ENCODE measurements at places on chromosomes 2 and 18.

DNA sequence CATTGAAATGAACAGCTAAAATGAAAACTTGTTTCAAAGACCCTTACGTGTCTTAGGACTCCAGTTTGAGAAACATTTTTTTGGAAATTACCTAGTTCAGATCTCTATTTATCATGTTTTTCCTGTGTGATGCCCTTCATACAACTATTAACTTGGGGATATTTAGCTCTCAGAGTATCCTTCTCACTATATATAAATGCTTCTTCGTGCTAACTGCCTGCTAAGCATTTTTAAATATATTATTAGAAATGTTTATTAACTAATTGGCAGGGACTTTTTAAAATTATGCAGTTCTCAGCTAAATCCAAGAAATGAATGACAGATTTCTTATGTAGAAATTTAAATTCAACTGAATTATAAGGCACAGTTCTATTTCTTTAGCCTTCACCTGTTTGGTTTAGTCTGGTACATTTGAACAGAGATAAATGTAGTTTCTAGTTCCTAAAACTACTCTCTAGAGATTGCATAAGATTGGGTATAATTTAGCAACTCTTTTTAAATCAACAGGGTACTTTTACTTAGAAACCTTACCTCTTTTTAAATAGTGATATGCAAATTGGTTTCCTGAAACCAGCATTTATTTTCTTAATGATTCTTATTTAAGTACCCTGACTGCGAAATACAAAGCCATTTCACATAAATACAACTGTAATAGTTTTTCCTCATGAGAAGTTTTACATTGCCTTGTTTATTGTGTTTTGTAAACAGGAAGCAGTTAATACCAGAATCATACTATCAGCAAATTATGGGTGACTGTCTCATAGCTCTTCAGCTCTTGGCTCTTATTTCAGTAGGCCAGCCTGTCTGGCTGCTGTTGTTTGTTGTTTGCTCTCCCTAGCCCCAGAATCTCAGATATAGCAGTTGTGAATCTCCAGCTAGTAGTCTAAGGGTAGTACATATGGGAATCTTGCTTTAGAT, 140.7 kb downstream of the PTRHD1 start:
- DNase-seq: no peak

DNA sequence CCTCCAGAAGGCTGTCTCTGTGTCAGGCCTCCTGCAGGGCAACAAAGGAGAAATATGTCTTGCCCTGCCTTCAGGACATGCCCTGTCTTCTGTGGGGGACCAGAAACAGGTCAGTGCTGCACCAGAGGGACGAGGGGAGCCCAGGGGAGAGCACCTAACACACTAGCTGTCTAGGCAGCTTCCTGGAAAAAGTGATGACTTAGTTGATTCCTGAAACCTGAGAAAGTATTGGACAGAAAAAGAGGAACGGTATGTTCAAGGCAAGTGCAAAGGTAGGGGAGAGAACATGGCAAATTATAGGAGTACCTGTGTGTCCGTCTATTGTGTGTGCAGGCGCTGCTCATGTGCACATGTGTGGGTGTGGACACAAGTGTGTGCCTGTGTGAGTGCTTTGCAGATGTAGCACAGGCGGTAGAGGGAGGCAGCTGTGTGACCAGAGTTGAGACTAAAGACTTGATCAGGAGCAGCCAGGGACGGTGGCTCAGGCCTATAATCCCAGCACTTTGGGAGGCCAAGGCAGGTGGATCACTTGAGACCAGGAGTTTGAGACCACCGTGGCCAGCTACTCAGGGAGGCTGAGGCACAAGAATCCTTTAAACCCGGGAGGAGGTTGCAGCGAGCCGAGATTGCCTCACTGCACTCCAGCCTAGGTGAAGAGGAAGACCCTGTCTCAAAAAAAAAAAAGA, 119.5 kb downstream of the GYPC start:
- no peak for DNase-seq

- no peak for DNase-seq
These were observed 49.1 kb upstream of the SLC14A2 start for GRCh38 chr18:45566025-45566740.

- DNase-seq: no peak
These were observed 266.8 kb downstream of the ALPK2 start for GRCh38 chr18:58362027-58362575.

DNA sequence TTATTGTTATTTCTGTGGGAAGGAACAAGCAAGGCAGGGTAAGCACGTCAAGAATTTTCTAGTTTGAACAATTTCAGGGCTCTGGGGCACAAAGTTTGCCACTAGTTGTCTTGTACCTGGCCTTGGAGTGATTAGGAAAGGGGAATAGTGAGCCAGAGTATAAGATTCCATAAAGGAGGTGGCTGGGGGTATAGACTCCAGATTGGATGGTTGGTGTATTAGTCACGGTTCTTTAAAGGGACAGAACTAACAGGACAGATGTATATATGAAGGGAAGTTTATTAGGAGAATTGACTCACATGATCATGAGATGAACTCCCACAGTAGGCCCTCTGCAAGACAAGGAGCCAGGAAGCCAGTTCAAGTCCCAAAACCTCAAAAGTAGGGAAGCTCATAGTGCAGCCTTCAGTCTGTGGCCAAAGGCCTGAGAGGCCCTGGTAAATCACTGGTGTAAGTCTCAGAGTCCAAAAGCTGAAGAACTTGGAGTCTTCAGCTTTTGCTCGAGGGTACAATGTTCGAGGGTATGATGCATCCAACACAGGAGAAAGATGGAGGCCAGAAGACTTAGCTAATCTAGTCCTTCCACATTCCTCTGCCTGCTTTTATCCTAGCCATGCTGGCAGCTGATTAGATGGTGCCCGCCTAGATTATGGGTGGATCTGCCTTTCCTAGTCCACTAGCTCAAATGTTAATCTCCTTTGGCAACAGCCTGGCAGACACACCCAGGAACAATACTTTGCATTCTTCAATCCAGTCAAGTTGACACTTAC, 31.5 kb upstream of the PTPRM start:
- DNase-seq: no peak

GRCh38 chr2:186726938-186727337, 33.1 kb downstream of the FAM171B start:
- no peak for DNase-seq

GRCh38 chr2:152791979-152792378, 73.6 kb downstream of the ARL6IP6 start:
- DNase-seq: no peak

GRCh38 chr2:60855989-60856669, 25.2 kb upstream of the REL start:
- no peak for DNase-seq

DNA sequence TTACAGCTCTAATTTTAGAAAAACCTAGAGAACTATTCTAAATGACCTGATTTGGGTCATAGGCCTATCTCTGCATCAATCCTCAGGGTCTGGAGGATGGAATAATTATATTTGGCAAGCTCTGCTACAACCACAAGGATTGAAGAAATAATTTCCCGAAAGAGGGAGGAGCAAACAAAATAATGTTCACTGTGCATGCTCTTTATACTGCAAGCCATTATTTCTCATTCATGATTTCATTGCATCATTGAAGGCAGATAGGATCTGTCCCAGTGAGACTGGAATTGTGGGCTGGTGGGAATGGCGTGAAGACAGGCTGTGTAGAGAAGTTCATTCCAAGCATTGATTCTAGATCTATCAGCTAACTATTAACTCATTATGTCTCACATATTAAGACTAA, 12.7 kb upstream of the MAPRE2 start:
- DNase-seq: no peak

DNA sequence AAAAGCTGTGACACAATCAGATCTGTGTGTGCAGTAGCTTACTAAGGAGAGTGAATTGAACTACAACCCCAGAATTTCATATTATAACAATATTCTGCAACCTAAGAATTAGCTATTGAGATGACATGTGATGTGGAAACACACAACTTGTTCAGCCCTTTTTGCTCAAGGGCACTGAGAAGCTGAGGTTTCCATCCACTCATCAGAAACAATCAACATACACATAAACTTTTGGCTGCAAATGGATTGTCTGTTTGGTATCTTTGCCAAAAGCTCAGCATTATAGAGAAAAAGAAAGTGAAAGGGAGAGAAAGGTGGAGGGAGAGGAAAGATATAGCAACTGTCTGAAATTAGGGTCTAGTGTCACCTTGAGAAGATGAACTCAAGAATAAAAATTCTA, 117.2 kb upstream of the KLF7 start:
- DNase-seq: no peak

DNA sequence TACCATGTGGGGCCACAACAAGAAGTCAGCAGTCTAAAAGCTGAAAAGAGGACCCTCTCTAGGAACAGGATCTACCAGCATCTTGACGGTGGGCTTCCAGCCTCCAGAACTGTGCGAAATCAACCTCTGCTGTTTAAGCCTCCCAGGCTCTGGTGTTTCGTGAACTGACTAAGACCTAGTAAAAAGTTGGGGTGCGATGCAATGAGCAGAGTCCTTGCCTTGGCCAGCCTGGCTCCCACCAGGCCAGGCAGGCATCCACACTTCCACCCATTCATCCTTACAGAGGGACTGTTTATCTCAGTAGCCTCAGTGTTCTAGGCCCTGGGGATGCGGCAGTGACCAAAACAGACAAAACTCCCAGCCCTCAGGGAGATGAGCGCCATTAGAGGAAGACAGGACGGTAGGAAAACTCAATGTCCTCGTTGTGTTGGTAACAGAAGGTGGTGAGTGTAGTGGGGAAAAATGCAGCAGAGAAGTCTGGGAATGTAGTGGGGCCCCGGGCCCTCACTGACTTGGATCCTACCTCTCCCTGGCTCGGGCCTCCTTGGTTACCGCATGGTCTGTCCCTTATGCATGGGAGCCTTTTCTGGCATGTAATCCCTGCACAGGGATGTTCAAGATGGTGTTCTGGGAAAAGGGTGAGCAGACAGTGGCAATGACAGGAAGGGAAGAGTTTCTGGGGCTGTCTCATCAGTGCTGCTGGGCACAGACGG, 271.8 kb upstream of the HS6ST1 start:
- no peak for DNase-seq

DNA sequence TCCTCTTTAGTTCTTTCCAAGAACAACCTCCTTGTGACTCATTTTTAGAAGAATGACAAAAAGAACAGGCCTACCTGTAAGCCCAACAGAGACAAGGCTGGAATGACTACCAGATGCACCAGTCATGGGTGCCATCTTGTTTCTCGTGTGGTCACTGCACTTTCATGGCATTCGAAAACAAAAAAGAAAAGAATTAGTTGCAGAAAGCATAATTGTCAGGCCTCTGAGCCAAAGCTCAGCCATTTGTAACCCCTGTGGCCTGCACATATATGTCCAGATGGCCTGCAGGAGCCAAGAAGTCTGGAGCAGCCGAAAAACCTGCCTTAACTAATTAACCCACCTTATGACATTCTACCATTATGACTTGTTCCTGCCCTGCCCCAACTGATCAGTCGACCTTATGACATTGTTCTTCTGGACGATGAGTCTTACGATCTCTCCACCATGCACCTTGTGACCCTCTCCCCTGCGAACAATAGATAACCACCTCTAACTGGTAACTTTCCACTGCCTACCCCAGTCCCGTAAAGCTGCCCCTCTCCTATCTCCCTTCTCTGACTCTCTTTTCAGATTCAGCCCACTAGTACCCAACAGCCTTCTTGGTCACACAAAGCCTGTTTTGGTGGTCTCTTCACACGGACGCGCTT, 13.9 kb upstream of the BUB1 start:
- DNase-seq: no peak

DNA sequence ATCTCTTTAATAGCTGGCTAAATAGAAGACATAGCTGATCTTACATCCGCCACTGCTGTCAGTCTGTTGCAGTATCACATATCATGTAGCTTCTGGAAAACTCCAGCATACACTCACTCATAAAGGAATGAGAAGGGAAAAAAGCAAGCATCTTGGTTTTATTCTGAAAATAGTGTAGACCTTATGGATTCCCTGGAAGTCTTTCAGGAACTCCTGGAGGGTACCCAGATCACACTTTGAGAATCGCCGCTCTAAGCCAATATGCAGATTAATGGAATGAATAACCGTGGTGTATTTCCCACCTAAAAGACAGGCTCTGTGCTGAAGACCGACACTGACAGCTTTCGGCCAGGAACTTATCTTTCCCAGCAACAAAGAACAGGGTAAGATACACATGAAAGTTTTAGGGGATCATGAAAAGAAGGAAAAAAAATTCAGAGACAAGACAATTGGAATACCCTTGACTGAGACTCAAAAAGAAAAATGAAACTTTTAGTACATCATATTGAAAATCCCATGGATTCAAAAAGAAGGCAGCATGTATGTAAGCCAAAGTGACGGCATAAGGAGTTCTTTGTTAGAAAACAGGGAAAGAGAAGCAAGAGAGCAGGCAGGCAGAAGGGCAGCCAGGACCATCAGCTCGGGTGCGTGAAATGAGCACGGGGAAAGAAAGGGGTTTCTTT, 56.4 kb upstream of the SEC11C start:
- DNase-seq: no peak

GRCh38 chr2:27591745-27592144, 8.9 kb downstream of the ZNF512 start:
- DNase-seq: no peak

GRCh38 chr2:157415591-157416101, 28.2 kb downstream of the CYTIP start:
- no peak for DNase-seq

GRCh38 chr2:10518470-10519393, 70.6 kb upstream of the ODC1 start:
- DNase-seq: no peak
